ENCODE measurements at places on chromosomes 3 and 15.

DNA sequence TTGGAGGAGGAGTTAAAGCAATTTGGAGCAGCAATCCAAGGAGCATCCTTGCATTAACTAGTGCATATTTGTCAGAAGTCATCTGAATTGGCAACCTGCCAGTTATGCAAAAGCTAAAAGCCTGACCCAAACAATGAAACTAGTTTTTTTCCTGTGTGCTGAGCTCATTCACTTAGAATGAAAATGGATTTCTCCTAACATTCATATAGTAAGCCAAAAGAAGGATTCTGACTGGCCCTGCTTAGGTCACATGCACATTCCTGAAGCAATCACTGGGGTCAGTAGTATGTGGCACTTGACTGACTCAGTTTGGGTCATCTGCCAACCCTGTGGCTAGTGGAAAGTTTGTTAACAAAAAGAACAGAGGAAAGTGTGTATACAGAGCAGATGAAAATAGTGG lies 30.5 kb downstream of the OXSM start:
- DNase-seq, result no peak

- no peak for DNase-seq
Measured at GRCh38 chr15:72865486-72865885, 81.9 kb upstream of the ADPGK start.

DNA sequence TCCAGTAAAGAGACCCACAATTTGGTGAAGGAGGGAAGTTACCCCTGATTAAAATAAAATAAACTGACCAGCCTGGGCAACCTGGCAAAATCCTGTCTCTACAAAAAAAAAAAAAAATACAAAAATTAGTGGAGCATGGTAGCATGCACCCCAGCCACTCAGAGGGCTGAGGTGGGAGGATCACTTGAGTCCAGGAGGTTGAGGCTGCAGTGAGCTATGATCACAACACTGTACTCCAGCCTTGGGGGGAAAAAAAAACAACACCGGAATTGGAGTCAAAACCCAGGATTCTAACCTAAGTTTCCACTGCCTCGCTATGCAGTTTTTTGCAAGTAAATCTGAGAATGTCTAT lies 22.5 kb downstream of the DCAF1 start:
- no peak for DNase-seq

DNA sequence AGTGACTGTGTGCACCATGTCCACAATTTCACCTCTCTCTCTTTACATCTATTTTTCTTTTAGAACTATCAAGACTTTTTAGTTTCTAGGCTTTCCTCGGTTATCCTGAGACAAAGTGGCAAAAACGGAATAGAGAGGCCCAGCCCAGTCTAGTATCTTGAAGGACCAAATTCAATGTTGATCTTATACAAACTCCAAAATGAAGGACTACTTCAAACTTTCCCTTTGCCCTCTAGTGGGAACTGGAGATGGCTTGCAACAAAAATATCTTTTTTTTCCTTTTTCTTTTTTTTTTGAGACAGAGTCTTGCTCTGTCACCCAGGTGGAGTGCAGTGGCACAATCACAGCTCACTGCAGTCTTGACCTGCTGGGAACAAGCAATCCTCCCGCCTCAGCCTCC lies 338.5 kb upstream of the UMPS start:
- no peak for DNase-seq

- DNase-seq, result no peak
Measured at GRCh38 chr3:94156626-94157025, 93.8 kb downstream of the NSUN3 start.

GRCh38 chr15:50854601-50855490 lies 53.6 kb upstream of the AP4E1 start:
- DNase-seq, result no peak

GRCh38 chr3:23985747-23986544 lies 40.9 kb downstream of the NR1D2 start:
- no peak for DNase-seq

GRCh38 chr15:76198456-76199105 lies 112.7 kb downstream of the ETFA start:
- no peak for DNase-seq

GRCh38 chr3:15500107-15500724 lies 21.3 kb downstream of the COLQ start:
- no peak for DNase-seq

- no peak for DNase-seq
Measured at GRCh38 chr3:37816271-37816670, 45.4 kb upstream of the CTDSPL start.

DNA sequence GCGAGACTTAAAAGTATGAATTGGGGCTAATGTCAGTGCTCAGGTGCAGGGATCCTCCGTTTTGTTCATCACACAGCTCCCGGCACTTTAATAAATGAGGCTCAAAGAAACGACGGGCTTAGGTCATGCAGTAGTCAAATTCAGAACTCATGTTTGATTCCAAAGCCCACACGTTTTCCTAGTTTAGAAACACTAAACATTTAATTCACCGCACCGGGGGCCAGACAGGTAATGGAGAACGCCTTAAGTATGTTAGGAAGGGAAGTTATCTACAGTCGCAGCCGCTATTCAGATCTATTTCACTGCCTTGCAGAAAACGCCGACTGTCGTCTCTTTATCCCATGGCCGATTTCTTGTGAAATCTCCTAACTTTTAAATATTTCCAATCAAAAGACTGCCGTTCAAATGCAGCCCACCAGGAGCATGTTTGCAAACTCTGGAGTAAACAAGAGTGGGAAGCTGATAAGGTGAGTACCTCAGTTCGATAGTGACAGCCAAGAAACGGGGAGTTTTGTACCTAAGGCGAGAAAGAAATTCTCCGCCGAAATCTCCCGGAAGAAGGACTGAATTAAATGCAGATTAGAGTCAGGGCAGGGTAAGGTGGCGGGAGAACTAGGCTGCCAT lies 569 bp downstream of the HIGD2B start:
- DNase-seq, result no peak

DNA sequence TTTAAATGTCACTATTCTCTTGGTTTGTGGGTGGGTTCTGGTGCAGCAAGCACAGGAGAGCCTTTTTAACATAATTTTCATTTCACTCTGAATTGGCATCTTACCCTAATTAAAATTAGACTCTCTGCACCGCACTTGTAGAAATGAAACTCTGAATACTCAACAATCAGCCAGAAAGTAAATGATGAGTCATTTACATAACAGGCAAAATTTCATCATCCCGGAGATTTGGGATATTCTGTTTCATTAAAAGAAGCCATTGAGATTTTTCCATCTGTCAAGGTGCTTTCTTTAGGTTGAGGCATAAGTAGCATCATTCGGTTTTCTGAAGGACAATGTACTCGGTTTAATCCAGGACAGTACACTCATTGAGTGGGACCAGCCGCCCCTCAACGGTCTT lies 111.0 kb downstream of the RFTN1 start:
- DNase-seq, result no peak

- no peak for DNase-seq
Measured at GRCh38 chr3:45020534-45020933, 5.6 kb upstream of the CLEC3B start.

- no peak for DNase-seq
Measured at GRCh38 chr3:18827664-18828063, 320.6 kb upstream of the KCNH8 start.

Data from WERI-Rb-1 (cell line).